ENCODE measurements at places on chromosomes 12 and 14.
A peak's percentile ranks its signal among the peaks of the same experiment; 100 is the strongest.

DNA sequence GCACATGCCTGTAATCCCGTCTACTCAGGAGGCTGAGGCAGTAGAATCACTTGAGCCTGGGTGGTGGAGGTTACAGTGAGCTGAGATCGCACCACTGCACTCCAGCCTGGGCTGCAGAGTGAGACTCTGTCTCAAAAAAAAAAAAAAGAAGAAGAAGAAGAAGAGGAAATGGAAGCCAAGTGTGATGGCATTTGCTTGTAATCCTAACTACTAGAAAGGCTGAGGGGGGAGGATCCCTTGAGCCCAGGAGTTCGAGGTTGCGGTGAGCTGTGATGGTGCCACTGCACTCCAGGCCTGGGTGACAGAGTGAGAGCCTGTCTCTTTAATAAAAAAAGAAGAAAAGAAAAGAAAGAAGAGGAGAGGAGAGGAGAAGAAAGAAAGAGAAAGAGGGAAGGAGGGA lies 52.1 kb downstream of the LGMN start:
- no peak for DNase-seq

GRCh38 chr12:92504594-92504981 lies 198.2 kb upstream of the PLEKHG7 start:
- DNase-seq: no peak

- no peak for DNase-seq
Observed at GRCh38 chr12:111260732-111261131, 108.2 kb downstream of the PHETA1 start.

GRCh38 chr14:78141590-78141989 lies 28.6 kb upstream of the NRXN3 start:
- DNase-seq: no peak

- no peak for DNase-seq
Observed at GRCh38 chr14:24556756-24557155, 19.3 kb downstream of the CTSG start.

- DNase-seq: no peak
Observed at GRCh38 chr14:74507840-74508239, 14.3 kb downstream of the ISCA2 start.

DNA sequence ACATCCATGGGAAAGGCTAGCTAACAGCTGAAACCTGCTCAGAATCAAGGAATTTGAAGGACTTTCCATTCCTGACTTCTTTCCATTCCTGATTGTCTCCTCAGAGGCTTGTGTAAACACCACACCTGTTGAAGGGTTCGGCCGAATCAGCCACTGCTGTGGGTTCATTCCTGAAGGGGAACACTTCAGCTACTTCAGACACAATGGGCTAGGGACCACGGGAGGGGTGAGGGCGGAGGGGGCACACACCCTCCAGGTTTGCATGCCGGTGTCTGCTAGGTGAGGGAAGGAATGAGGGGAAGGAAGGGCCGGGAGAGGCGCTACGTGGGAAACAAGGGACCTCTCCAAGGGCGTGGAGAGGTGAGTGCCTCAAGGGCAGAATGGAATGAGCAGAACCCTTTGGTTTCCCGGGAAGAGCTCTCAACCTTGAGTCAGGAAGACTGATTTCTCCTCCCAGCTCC lies 1.3 kb downstream of the GPRC5A start:
- DNase-seq: no peak

- no peak for DNase-seq
Observed at GRCh38 chr14:59271734-59272133, 83.3 kb downstream of the DAAM1 start.

DNA sequence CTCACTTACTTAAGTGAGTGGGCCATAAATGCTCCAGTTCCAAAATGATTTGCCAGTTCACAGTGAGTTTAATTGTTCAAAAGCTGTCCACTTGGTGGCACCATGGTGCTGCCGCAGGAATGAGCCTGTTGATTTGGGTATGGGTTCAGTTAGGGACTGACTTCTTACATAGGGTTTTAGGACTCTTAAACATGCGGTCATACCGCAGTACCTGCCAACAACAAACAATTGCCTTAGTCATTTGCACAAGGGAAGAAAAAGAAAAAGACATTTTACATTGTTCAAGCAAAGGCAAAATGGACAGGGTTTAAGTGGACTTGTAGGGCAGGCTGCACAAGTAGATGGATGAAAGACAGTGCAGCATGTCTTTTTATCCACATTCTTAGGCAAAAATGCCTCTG lies 80.0 kb upstream of the DBX2 start:
- DNase-seq: peak; percentile 25

GRCh38 chr12:78316136-78316535 lies 485.4 kb downstream of the NAV3 start:
- DNase-seq: no peak

- no peak for DNase-seq
Observed at GRCh38 chr12:4483885-4484823, 38.5 kb upstream of the FGF6 start.

DNA sequence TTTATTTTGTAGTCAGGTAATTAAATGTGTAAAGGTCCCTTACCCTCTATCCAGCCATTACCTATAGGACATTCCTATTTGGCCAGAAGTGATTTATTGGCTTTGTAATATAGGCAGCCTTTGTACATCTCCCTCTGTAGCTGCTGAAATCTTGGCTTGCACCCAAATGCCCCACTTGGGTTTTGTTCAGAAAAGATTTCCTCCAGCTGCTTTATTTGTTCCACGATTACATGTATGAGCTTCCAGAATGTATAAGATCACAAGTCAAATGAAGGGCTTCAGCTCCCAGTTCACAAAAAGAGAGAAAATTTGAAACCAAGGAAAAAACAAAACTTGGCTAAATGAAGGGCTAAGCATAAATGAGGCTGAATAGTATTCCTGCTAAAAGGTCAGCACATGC lies 103.4 kb downstream of the EFCAB11 start:
- DNase-seq: no peak

DNA sequence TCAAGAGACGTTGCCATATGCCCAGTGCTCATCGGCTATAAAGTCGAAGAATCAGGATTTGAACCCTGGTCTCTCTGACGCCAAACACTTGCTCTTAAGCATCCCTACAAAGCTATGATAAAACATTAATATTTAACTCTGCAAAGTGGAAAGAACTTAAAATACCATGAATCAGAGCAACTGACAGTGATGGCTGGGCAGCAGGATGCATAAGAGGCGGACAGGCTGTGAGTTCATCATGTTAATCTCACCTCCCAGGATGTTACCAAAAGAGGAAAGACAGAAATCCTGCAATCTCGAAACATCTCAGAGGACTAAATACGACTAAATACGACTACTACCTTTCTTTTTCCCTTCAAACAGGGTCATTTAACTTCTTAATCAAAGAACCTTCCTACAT lies 5.8 kb downstream of the DICER1 start:
- no peak for DNase-seq

DNA sequence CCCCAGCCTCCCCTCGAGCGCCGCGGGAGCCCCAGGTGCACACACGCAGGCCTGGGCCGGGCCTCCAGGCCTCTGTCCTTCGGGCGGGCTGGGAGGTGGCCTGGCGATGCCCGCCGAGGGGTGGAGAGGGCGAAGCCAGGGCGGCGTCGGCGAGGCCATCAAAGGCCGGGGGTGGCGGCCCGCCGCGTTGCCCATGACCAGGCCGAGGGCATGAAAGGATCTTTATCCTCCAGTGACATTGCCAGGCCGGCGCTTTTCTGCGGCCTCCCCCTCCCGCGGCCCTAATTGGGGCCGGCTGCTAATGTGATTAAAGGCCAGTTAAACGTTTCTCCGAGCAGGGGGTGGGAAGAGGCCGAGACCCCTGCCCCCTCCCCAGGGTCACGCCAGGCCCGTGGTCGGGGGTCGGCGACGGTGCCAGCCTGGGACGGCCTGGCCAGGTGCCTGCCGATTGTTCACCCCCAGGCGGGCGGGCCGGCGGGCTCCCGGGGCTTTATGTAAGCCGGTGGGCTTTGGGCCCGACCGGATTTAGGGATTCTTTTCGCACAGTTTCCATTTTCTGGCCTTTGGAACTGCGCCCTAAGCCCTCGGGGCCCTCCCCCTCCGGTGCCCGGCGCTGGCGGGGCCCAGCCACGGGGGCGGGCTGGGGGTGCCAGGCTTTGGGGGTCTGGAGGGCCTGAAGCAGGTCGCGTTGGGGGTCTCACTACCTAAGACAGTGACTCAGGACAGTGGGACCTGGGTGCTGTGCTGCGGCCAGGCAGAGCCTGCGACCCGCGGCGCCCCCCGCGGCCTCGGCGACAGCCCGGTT lies 103.2 kb upstream of the DIO3 start:
- DNase-seq: no peak

GRCh38 chr12:25942709-25943108 lies 15.8 kb upstream of the RASSF8 start:
- DNase-seq: no peak

GRCh38 chr12:111842556-111843396 lies 748 bp downstream of the MAPKAPK5 start:
- DNase-seq: peak; percentile 38

DNA sequence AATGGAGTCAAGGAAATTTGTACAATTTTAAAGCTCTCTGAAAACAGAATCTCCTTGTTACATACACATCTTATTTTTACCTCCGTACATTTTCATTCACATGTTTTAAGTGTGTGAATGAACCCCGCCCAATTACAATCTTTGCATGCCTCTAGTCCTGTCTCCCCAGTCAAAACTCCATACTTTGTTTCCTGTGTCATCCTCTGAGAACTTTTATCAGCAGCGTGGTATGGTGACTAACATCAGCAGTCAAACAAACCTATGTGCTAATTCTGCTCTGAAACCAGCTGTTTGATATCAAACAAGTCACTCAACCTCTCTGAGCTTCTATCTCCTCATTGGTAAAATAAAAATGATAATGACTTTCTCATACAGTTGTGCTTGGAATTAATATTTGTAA lies 15.8 kb upstream of the ERGIC2 start:
- DNase-seq: no peak

GRCh38 chr14:72863216-72864006 lies 30.5 kb downstream of the DPF3 start:
- no peak for DNase-seq

GRCh38 chr14:53328841-53329240 lies 175.7 kb upstream of the DDHD1 start:
- no peak for DNase-seq

- no peak for DNase-seq
Observed at GRCh38 chr12:115160271-115161128, 476.5 kb upstream of the TBX3 start.

DNA sequence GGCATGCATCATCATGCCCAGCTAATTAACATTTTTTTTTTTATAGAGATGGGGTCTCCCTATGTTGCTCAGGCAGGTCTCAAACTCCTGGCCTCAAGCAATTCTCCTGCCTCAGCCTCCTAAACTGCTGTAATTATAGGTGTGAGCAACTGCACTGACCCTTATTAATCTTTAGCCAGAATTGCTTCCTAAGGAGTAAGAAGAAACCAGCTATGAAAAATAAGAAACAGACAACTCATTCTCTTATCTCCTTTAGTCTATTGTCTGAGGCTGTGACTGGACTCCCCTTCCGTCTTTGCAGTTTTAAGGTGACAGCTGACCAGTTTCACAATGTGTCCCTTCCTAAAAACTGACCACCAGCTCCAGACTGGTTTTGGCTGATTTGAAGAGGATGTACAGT lies 52.4 kb downstream of the EMP1 start:
- no peak for DNase-seq

DNA sequence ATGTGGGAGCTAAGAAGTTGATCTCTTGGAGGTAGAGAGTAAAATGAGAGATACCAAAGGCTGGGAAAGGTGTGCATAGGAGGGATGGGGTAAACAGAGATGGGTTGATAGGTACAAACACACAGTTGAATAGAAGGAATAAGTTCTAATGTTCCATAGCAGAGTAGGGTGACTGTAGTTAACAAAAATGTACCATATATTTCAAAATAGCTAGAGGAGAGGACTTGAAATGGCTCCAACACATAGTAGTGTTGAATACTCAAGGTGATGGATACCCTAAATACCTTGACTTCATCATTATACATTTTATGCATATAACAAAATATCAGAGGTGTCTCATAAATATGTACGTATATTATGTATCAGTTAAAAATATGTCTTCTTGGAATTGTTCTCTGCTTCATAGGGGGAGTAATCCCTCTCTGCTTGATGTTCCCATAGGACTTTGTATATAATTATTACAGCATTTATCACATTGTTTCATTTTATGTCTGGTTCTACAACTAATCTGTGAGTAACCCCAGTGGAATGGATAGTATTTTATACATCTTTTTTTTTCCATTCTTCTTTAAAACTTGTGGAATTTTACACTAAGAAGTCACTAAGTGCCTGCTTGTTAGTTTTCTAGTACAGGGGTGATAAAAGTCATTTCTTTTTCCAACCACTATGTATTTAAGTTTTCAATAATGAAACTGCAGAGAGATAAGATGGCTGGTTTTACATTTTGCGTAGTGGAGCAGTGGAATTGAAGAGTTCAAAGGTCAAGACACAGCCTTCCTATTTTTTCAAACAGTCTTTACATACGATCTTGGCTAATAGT lies 1940.0 kb upstream of the SEL1L start:
- no peak for DNase-seq

DNA sequence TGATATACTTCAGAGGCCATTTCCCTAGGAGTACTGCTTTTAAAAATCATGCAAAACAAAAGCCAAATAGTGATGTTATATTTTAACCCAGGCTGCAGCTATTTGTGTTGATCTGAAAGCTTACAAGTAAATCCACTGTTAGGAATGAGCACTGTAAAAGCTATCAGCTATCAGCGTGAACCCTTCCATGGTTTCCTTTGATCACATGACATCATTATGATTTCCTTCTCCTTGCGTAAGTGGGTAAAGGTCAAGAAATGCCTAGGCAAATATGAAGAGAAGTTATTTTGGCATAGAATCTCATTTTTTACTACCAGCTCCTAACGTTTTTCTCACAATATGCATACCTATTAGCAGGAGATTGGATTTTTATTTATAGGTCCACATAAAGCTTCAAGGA lies 48.6 kb upstream of the CATSPERB start:
- DNase-seq: no peak

DNA sequence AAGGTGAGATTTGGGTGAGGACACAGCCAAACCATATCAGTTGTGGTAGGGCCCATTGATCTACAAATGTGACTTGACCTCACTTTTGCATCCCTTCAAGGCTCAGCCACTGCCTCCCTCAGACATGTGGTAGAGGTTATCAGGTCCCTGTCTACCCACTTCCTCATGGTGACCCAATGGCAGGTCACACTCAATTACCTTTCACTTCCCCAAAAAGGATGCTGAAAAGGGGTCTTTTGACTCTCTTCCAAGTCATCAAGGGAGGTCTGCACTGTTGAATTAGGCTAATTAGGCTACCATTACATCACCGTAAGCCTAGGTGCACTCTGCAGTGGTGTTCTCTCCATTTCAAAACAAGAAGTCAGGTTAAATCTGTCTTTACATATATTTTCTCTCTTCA lies 22.6 kb upstream of the DRAM1 start:
- DNase-seq: no peak

DNA sequence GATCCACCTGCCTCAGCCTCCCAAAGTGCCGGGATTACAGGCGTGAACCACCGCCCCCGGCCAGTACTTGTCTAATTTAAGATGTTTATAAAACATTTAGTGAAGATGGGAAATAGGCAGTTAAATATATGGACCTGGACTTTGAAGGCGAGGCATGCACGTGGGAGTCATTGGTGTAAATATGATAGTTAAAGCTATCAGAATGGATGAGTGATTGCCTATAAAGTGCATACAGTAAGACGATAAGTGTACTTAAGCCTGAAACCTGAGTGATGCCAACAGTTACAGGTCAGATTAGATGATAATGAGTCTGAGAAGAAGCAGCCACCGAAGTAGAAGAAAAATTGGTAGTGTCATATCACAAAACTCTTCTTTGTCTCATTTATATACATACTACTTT lies 11.5 kb downstream of the RAD51B start:
- DNase-seq: no peak

Data from CD4-positive, alpha-beta memory T cell (primary cell).